ENCODE measurements at places on chromosomes 12 and 14. TPM values are rescaled to one million over a fixed set of nuclear protein-coding genes. Genes with fewer than 3 reads are reported as not detected.

LUM gene
- total RNA-seq = not detected

CD69 gene
- 72.7 TPM for total RNA-seq

MIPOL1 gene
- 0.23 TPM for total RNA-seq

GRCh38 chr14:59677771-59678231, 101.2 kb upstream of the CCDC175 start:
- no peak for DNase-seq

GRCh38 chr14:44374906-44375305, 132.2 kb downstream of the FSCB start:
- no peak for DNase-seq

DNA sequence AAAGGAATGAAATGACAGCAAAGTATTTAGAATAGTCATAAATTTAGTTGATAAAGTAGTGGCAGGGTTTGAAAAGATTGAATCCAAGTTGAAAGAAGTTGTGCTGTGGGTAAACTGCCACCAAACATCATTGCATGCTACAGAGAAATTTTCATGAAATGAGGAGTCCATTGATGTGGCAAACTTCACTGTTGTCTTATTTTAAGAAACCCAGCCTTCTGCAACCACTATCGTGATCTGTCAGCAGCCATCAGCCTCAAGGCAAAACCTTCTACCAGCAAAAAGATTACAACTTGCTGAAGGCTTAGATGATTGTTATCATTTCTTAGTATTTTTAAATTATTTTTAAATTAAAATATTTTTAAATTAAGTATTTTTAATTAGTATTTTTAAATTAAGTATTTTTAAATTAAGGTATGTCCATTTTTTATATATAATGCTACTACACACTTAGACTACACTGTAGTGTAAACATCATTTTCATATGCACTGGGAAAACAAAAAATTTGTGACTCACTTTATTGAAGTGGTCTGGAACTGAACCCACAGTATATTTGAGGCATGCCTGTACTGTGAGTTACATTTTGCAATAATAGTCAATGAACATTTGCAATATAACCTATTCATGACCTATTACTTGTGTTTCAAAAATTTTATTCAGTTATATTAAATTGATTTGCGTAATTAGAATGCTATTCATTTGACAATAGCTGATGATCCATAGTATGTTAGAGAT, 67.2 kb upstream of the SYT1 start:
- DNase-seq = no peak

GRCh38 chr12:65695113-65695865, 129.0 kb upstream of the HMGA2 start:
- no peak for DNase-seq
